ENCODE measurements at places on chromosomes 1 and 21.

- no peak for DNase-seq
Measured at GRCh38 chr1:201054091-201054543, 30.6 kb upstream of the KIF21B start.

GRCh38 chr1:175188936-175189335, 3.6 kb downstream of the KIAA0040 start:
- DNase-seq, result peak; percentile 95

DNA sequence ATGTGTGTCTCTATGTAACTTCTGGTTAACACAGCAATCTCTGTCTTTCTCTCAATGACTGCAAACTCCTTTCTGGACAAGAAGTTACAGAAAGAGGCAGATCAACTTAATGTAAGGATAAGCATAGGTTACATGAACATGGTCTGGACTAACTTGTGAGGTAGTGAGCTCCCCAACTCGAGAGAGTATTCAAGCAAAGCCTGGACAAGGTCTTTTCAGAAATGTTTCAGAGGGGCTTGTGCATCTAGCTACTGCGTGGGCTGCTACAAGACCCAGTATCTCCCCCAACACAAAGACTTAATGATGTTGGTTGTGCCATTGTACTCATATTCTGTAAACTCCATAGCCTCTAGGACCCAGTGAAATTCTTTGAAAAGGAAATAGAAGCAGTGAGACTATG, 23.5 kb upstream of the CLSTN1 start:
- DNase-seq, result no peak

DNA sequence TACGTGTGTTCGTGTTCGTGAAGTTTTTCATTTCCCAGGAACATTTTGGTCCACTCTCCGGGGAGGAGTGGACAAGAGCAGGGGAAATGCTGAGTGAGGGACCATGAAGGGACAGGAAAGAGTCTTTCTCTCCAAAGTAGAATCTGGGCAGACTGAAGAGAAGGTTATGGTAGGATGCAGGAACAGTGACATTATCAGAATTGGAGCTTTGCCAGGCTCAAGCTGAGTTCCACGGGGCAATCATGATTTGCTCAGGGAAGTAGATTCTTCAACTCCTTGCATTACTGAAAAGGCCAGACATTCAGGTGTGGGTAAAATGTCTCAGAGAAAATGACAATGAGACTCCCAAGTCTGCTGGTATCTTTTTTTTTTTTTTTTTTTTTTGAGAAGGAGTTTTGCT, 16.6 kb downstream of the ATP1A4 start:
- peak; percentile 35 for DNase-seq

DNA sequence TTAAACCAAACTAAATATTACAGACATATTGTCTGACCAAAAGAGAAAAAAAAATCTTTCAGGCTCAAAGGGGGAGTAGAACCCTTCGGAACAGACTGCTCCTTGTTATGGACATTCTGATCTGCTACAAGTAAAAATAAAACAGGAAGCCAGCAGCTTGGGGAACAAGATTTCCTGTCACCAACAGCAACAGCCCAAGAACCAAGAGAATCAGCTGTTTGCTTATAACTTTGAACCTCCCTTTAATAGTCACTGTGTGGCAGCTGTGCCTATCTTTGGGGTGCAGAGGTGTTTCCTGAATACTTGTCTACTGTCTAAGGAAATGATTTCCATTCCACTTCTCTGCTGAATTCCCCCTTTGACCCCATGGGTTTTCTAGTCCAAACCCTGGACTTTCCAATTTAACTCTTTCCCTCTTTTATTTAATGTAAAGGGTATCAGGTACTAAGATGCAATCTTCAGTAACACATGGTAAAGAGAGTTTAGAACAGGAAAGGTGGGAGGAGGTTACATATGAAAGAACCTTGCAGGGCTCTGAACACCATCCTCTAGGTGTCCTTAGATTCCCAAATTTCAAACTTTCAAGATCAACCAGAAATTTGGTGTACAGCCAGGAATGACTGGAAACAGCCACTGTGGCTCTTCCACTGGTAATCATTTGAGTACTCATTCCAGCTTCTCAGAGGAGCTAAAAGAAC, 38.6 kb downstream of the GPR3 start:
- DNase-seq, result peak; percentile 85

- DNase-seq, result no peak
Measured at GRCh38 chr1:54888080-54888733, 1.2 kb upstream of the DHCR24 start.

GRCh38 chr1:236636017-236636416, 31.7 kb upstream of the HEATR1 start:
- no peak for DNase-seq

GRCh38 chr1:162327144-162327787, 49.4 kb downstream of the SPATA46 start:
- DNase-seq, result no peak

- no peak for DNase-seq
Measured at GRCh38 chr1:48645883-48646282, 130.8 kb downstream of the BEND5 start.

All from hematopoietic multipotent progenitor cell treated with erythropoietin and hydrocortisone succinate and interleukin-3 and kit ligand, for 4 days (in vitro differentiated cells).